Endothelial cell of umbilical vein (primary cell): ENCODE measurements at places on chromosomes 1 and 21.

- peak; percentile 16 for DNase-seq
Measured at GRCh38 chr1:234955107-234955731, 173.4 kb downstream of the TOMM20 start.

GRCh38 chr1:40438391-40439015 lies 11.8 kb upstream of the ZFP69B start:
- peak; percentile 51 for DNase-seq

DNA sequence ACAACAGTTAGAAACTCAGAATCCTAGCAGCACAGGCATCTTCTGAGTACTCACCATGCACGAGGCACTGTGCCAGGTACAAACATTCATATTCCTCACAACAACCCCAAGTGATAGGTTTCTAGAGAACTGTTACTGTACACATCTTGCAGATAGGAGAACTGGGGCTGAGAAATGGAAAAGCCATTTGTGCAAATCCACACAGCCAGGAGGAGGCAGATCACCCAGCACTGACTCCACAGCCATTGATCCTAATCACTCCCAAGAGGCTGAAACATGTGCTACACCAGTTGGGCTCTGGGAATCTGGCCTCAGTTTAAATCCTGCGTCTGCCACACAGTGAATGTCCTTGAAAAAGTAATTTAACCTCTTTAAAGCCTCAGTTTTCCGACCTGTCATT lies 151.0 kb downstream of the ST6GALNAC5 start:
- no peak for DNase-seq

DNA sequence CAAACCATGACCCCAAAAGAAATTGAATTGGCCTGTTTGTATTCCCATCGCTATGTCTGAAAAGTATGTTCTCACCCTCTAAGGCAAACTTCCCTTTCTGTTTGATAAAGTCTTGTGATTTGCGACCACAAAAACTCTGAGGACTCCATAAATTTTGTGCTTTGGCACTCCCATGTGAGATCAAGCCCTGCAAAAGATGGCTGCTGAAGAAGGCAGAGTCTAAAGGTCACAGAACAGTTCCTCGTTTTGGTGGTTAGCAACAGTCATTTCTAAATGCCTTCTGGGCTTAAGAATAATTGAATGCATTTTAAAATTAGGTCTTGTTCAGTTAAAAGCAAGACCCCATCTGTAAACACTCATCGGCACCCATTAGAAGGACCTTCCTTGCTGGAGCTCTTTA lies 441.6 kb downstream of the OMA1 start:
- DNase-seq: no peak

DNA sequence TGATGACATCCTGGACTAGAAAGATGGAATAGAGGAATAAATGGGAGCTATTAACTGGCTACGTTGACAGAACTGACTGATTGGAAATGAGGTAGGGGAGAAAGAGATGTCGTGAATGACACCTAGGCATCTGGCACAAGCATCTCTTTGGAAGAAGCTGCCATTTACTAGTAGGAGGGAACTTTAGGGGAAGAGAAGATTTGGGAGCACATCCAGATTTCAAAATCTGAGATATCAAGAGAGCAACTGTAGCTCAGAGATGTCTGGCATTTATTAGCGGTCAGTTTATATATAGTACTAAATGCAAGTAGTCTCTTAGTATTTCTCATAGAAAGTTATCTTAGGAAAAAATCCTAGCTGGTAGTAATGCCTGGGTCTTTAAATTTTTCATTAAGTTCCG lies 131.9 kb upstream of the C1orf105 start:
- no peak for DNase-seq

GRCh38 chr1:20057886-20058420 lies 12.0 kb upstream of the PLA2G5 start:
- no peak for DNase-seq

GRCh38 chr1:42998386-42998785 lies 39.7 kb upstream of the SLC2A1 start:
- no peak for DNase-seq

DNA sequence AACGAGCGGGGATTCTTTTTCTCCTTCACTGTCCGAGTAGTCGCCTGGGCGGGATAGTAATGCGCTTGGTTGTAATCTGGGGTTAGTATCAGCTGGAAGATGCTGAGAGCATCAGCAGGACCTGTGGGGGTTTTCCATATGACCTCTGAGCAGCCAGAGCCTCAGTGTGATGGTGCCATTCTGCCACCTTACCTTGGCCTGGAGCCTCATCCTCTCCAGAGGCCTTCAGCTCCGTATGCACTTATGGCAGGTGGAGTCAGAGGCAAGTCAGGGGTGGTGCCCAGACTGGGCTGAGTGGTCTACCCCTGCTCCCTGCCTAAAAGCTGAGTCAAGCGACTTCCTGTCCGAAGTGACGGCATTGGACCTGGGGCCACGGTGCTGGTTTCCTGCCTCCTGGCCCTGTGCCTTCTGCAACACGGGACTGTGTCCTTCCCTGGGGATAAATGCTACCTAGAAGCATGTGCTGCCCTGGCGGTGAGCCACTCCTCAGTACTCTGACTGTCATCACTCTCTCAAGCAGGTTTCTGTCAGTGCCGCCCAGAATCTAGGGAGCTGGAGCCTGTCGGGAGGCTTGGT lies 24.7 kb downstream of the TENT5C start:
- no peak for DNase-seq

GRCh38 chr1:53689736-53690326 lies 49.1 kb downstream of the GLIS1 start:
- no peak for DNase-seq

DNA sequence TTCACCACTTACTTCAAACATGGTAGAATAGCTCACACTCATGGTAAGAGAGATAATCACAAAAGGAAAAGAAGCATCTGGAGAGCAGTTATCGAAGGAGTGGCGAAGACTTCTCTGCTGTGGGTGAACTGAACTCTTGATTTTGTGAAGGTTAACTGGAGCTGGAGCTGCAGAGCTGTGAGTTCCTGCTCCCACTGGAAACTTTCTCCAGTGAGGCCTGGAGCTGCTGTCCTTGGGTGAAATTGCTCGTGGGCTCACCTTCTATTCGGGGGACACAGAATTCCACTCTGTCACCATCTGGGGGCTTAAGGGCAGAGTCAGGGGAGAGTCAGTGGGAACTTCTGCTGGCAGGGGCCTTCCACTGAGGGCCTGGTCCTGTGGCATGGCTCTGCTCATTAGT lies 45.9 kb downstream of the MAB21L3 start:
- no peak for DNase-seq

GRCh38 chr1:185369786-185370185 lies 52.7 kb upstream of the IVNS1ABP start:
- no peak for DNase-seq

GRCh38 chr1:26887125-26887524 lies 3.0 kb downstream of the GPN2 start:
- peak; percentile 27 for DNase-seq

- peak; percentile 24 for DNase-seq
Measured at GRCh38 chr1:209590405-209590804, 6.9 kb downstream of the CAMK1G start.

DNA sequence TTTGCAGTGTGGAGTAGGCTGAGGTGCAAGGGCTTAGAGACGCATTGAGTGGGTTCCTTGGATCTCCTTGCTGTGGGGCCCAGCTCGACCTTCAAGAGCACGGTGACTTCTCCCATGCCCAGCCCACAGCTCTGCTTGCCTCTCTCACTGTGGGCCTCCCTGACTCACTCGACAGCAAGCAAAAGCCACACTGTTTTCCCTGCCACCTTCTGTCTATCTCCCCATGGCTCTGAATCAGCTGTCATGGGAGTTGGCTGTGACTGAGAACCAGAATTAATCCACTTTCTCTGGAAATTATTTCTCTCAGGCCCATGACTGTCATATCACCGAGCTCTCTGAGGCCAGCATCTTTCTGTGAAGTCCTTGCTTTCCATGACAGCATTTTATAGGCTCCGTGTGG lies 140.7 kb downstream of the NOS1AP start:
- no peak for DNase-seq

- no peak for DNase-seq
Measured at GRCh38 chr1:197927908-197928665, 10.9 kb downstream of the LHX9 start.

DNA sequence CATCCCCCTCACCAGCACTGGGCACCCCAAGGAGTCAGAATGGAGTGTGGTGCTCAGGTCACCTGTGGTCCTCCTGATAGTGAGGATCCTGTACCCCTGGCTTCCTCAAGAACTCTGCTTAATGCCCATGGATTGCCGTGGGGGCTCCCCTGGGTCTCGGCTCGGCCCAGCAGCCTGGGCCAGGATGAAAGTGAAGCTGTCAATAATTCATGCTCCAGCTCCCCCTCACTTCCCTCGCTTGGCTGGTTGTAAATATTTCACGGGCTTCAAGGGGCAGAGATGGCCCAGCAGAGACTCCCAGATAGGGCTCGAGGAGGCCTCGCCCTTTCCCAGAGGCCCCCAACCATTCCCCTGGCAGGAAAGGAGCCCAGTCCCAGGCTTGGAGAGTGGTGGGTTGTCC lies 42.6 kb upstream of the KCNA10 start:
- no peak for DNase-seq

DNA sequence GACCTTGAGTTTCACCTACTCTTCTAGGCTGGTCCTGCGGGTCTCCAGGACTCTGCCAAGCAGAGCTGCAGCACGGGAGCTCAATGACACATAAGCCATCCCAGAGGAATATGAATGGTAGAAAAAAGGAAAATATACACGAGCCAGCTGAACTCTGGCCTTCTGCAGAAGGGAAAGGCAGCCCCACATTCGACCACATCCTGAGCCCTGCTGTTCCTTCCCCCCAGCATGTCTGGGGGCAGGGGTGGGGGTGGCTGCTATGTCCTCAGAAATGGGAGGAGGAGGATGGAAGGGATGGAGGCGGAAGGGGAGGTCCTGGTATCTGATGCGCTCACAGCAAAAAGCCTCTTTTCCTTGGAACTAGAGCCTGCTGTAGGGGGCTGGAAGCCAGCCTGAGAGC lies 12.1 kb upstream of the KDF1 start:
- DNase-seq: no peak

DNA sequence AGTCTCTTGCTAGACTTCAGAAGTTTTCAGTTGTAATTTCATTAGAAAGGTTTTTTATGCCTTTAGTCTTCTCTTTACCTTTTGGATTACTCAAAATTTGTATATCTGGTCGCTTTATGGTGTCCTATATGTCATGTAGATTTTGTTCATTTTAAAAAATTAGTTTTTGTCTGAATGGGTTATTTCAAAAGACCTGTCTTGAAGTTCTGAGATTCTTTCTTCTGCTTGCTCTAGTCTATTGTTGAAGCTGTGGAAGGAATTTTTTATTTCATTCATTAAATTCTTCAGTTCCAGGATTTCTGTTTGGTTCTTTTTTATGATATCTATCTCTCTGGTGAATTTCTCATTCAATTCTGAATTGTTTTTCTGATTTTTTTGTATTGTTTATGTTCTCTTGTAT lies 46.5 kb upstream of the GCLM start:
- no peak for DNase-seq

- peak; percentile 67 for DNase-seq
Measured at GRCh38 chr1:204408074-204408507, 3.5 kb downstream of the PPP1R15B start.

- no peak for DNase-seq
Measured at GRCh38 chr1:174190691-174191199, 31.4 kb downstream of the RABGAP1L start.

DNA sequence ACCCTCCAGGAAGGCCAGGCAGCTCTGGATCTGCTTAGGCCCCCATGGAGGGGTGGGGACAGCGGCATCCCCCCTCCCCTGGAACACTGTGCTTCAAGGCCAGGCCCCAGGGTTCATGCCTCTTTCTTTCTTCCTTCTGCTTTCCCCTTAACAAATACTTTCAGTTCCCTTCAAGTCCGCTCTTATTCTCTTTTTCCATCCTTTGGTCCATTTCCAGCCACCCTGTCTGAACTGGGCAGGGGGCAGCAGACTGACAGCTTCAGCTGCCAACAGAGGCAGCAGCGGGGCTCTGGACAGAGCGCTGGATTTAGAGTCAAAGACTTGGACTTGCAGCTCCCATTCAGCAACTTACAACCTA lies 1.1 kb upstream of the CD244 start:
- no peak for DNase-seq

GRCh38 chr1:229027622-229028182 lies 243.2 kb upstream of the RAB4A start:
- DNase-seq: peak; percentile 75

GRCh38 chr1:109251277-109252166 lies 2.2 kb downstream of the CELSR2 start:
- no peak for DNase-seq

DNA sequence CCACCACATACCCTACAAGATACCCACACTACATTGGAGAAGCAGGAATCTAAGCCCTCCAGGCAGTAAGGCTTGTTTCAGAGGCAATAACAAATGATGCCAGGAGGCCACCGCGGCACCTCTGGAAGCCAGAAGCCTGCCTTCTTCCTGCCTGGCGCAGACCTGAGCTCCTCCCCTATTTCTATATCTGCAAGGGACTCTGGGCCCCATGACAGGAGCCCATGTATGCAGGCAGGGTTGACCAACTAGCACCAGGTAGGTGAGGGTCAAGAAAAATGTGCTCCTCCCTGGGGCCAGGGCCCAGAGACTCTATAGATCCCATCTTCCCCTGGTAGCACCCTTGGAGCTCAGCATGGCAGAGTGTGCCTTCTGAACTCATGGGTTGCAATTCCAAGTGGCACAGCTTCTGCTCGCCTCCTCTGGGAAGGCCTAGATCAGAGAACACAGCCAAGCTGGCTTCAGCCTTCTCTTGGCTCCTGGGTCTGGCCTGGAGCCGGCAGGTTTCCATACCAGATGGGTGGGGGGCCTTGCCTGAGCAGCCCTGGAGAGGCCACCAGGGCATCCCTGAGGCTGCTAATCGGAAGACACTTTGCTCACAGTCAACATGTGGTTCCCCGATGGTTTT lies 85.1 kb downstream of the STUM start:
- DNase-seq: no peak

DNA sequence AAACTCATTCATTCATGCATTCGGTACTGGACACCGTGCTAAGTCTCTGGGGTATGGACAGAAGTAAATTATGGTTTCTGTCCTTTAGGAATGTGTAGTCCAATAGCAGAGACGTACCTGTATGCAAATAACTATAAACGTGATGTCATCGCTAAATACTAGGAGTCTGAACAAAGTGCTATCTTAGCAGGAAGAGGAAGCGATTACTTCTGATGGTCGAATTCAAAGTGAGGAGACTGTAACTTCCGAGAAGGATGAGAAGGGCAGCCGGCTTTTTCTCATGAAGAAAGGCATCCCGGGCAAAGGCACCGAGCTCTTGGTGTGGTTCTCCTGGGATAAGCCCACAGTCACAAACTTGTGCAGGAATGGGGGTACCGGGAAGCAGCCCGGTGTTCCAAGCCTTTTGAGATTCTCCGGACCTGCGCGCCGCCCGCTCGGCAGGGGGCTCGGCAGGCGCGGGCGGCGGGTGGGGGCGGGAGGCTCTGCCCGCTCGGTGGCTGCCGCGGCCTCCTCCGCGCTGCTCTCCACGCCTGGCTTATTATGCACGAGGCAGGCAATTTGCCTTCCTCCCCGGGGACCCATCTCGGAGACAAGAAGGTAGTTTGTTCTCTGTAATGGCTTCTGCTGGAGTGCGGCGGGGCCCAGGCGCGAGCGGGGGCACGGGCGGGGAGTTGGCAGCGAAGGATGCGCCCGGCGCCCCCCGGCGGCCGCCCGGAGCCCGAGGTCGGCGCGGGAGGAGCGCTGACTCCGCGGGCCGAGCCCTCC lies 67.5 kb upstream of the CD1D start:
- DNase-seq: peak; percentile 36
